ENCODE measurements at places on chromosomes 4 and X.

- DNase-seq: no peak
Observed at GRCh38 chr4:153661908-153662307, 22.2 kb upstream of the TLR2 start.

- DNase-seq: no peak
Observed at GRCh38 chr4:159009521-159009920, 93.4 kb upstream of the RAPGEF2 start.

GRCh38 chr4:117001077-117001476 lies 84.3 kb downstream of the TRAM1L1 start:
- DNase-seq: no peak

DNA sequence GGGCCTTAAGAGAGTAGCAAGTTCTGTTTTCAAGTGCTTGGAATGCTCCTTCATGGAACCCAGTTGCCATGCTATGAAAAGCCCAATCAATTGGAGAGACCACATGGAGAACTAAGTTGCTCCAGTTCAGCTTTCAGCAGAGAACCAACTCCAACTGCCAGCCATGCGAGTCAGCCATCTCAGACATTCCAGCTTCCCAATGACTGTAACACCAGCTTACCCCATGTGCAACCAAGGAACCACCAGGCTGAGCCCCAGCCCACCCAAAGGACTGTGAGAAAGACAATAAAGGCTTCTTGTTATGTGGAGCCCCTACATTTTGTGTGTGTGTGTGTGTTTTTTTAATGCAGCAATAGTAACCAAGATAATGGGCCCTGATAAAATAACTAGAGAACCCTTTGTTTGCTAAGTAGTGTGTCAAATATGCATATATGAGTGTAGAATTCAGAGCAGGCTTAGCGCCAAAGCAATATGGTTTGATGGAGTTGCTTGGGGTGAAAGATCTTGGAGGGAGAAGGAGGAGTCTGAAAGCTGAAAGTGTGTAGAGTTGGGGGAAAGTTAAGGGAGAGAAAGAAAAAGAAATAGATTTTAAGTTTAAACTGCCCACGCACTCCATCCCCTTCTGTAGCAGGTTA lies 35.0 kb upstream of the CCKAR start:
- no peak for DNase-seq

GRCh38 chr4:96675896-96676295 lies 836.0 kb downstream of the PDHA2 start:
- DNase-seq: no peak

DNA sequence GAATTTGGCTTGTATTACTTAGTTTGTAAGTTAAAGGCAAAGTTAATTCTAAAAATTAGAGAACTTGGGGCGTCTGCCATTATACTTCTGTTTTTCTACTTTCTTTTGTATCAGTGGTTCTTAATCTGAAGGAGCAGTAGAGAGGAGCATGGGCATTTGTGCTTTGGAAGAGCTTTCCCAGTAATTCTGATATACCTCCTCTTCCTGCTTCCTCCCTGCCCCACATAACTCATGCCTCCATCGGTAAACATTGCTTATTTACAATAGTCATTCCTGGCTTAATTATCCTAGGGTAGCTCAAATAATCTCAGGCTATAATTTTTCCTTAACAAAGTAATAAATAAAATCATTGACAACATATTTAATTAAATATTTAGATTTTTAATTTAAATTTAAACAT lies 37.1 kb upstream of the SPARCL1 start:
- DNase-seq: no peak

- DNase-seq: no peak
Observed at GRCh38 chr4:16111533-16111932, 27.7 kb upstream of the PROM1 start.

DNA sequence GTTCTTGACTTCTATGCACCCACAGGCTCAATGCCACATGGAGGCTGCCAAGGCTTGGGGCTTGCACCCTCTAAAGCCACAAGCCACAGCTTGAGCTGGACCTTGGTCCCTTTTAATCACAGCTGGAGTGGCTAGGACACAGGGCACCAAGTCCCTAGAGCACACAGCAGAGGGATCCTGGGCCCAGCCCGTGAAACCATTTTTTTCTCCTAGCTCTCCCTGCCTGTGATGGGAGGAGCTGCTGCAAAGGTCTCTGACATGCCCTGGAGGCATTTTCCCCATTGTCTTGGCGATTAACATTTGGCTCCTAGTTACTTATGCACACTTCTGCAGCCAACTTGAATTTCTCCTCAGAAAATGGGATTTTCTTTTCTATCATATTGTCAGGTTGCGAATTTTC lies 410.9 kb downstream of the GRID2 start:
- DNase-seq: no peak

GRCh38 chr4:174940002-174940401 lies 21.8 kb downstream of the ADAM29 start:
- DNase-seq: no peak
